ENCODE measurements at places on chromosomes 3 and 15.

- DNase-seq: no peak
These were observed 216.3 kb downstream of the EFHB start for GRCh38 chr3:19717736-19718135.

GRCh38 chr3:132681421-132681820 lies 21.3 kb downstream of the UBA5 start:
- DNase-seq: no peak

DNA sequence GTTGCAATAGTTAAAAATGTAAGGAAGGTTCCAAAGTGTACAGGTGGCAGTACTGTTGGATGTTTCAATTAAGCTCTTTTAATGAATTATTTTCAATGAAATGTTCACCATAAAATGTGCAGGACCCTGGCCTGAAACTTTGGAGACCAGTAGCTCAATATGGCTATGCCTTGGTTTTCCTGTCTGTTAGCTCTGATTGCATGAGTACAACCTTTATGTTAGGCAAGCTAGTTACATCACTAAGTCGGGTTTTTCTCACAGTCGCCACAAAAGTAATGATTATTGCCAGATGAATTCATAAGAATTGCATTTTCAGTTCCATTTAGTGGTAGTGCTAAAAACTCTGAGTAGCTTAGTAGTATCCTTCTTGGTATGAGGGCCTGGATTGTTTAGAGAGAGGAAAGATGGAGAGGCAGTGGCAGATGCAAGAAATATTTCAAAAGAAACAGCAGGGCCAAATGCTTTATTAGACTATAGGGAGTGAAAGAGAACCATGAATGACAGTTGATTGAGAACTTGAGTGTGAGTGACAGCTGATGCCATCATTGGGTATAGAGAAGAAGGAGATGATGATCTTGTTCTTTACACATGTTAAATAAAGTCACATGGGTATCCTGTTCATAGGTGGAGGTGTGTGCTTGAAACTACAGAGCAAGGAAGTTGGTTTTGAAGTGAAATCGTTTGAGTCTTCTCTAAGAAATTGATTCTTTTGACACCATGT lies 109.5 kb downstream of the AKAP13 start:
- no peak for DNase-seq

GRCh38 chr3:148717885-148718561 lies 20.3 kb downstream of the AGTR1 start:
- no peak for DNase-seq

GRCh38 chr3:105527949-105528348 lies 161.2 kb downstream of the ALCAM start:
- no peak for DNase-seq

DNA sequence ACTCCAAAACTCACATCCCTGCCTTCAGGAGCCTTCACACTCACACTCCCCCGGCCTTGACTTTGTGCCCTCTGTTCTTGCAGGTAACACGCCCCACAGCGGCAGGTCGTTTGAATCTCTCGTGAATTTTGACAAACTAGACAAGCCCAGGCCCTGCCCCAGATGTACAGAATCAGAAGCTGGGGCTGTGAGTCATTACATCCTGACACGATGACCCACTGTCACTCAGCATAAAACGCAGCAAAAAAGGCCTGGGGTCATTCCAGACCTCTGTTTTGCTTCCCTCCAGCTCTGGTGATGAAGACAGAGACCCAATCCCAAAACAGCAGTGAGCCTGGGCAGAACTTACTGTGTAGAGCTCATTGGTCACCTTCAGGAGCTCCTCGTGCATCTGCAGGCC lies 116.4 kb upstream of the RAD18 start:
- DNase-seq: no peak

- DNase-seq: no peak
These were observed 15.4 kb downstream of the ZSCAN2 start for GRCh38 chr15:84616235-84616634.

GRCh38 chr3:124907957-124908356 lies 20.8 kb upstream of the ITGB5 start:
- DNase-seq: no peak

GRCh38 chr3:138849222-138849940 lies 14.7 kb upstream of the PIK3CB start:
- DNase-seq: no peak

DNA sequence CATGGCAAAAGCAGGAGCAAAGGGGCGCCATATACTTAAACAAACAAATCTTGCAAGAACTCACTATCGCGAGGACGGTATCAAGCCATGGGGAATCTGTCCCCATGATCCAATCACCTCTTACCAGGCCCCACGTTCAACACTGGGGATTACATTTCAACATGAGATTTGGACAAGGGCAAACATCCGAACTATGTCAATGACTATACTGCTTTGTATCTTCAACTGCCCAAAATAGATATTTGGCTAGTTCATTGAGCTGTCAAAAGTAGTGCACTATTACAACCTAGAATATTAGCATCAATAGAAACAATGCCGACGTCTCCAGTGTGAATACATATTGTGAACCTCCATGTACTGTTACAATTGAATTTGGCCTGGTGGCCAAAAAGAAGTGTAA lies 760.4 kb downstream of the MCTP2 start:
- DNase-seq: no peak

- DNase-seq: no peak
These were observed 395.2 kb downstream of the MECOM start for GRCh38 chr3:169268286-169268776.

Data from Jurkat, Clone E6-1 (cell line).